ENCODE measurements at places on chromosomes 5 and 9. TPM values are rescaled to one million over a fixed set of nuclear protein-coding genes. Genes with fewer than 3 reads are reported as not detected.
A peak's percentile ranks its signal among the peaks of the same experiment; 100 is the strongest.

- DNase-seq, result no peak
- H3K4me3 ChIP-seq, result no peak overlapping the region
- H3K27me3 ChIP-seq, result no peaks in the 10 kb centered on the region
- no peaks in the 10 kb centered on the region for H3K36me3 ChIP-seq
- H3K27ac ChIP-seq, result no peak overlapping the region
Observed at GRCh38 chr9:13100914-13101572, 178.4 kb downstream of the MPDZ start.

GRCh38 chr5:172187118-172188032, 649 bp downstream of the STK10 start:
- DNase-seq, result peak; percentile 58
- peaks cover 29% of the 10 kb centered on the region for H3K4me1 ChIP-seq
- peaks cover 12% of the 10 kb centered on the region for H3K27me3 ChIP-seq
- H3K36me3 ChIP-seq, result peaks cover 37% of the 10 kb centered on the region
- peak overlapping the region; percentile 93 for H3K4me3 ChIP-seq

DNA sequence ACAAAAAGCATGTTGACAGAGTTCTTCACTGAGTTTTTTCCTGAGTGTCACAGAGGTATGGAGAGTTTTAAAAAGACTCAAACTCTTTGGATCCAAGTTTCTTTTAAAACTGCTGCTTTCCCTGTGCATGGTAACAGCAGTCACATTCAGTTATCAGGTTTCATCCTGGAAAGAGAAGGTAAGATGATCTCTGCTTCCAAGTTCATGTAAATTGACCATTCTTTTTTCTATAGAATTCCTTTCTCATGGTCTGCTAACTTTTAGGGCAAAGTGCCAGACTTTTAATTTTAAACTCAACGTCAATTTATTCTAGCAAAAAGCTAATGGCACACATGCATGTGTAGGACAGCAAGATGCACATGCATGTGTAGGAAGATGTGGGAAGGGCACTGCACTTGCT, 52.5 kb upstream of the PRLR start:
- no peaks in the 10 kb centered on the region for H3K27me3 ChIP-seq
- H3K4me3 ChIP-seq, result no peak overlapping the region
- no peaks in the 10 kb centered on the region for H3K36me3 ChIP-seq
- DNase-seq, result no peak

DNA sequence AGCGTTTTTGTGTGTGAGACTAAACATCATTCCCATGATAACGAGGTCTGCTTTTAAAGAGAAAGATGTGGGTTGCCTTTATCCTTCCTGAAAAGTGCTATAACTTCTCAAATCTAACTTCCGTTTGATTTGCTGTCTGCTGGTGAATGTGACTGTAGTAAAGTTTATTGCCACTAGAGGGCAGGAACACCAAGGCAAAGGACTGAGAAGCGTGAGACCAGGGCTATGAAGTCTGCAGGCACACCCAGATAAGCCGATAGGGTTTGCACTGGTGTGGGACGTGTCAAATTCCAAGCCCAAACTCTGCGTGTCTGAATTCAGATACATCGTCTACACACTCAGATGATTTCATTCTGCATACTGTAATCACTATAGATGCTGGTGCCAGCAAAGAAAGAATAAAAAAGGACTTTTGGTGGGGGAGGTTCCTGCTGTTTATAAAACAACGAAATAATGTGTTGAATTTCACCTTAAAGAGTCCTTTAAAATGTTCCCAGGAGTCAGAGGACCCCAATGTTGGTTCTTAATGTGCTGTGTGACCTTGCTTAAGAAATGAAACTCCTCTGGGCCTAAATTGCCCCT, 87.2 kb downstream of the PTTG1 start:
- H3K4me1 ChIP-seq, result peaks cover 59% of the 10 kb centered on the region
- DNase-seq, result peak; percentile 70
- H3K36me3 ChIP-seq, result no peaks in the 10 kb centered on the region
- peak overlapping the region; percentile 14 for H3K4me3 ChIP-seq

Gene PFDN1
- total RNA-seq, result 60.4 TPM

GRCh38 chr5:77845324-77845646, 69.1 kb upstream of the TBCA start:
- peak overlapping the region; percentile 43 for H3K4me3 ChIP-seq
- peaks cover 3% of the 10 kb centered on the region for H3K4me1 ChIP-seq
- no peak for DNase-seq

Gene PCDHA1
- 0.07 TPM for total RNA-seq

- H3K4me3 ChIP-seq, result peak overlapping the region; percentile 68
- H3K4me1 ChIP-seq, result peaks cover 24% of the 10 kb centered on the region
- peaks cover 45% of the 10 kb centered on the region for H3K36me3 ChIP-seq
- no peak for DNase-seq
Observed at GRCh38 chr5:115602591-115603125, 379 bp upstream of the TICAM2 start.

Gene POMT1
- total RNA-seq, result 46.9 TPM

- H3K4me1 ChIP-seq, result peaks cover 39% of the 10 kb centered on the region
- DNase-seq, result no peak
- no peak overlapping the region for H3K4me3 ChIP-seq
- peaks cover 20% of the 10 kb centered on the region for H3K36me3 ChIP-seq
- H3K27me3 ChIP-seq, result no peaks in the 10 kb centered on the region
- H3K27ac ChIP-seq, result no peak overlapping the region
Observed at GRCh38 chr5:143691945-143692290, 120.0 kb upstream of the HMHB1 start.

DNA sequence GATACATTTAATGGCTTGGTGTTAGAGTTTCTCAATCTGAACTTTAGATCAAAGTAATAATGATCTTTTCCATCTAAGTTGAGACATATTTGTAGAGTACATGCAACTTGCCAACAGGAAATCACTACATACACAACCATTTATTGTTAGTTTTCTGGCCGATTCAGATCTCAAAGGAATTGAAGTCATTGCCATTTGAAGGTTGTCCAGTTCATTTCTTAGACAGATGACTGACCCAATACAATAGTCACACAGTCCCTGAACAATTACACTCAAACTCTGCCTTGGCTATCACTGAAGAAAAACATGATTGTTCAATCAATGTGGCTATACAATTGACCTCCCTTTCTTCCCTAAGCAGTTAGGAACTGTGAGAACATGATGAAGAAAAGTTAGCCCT, 753.2 kb upstream of the RIOK2 start:
- no peaks in the 10 kb centered on the region for H3K4me1 ChIP-seq
- no peaks in the 10 kb centered on the region for H3K27me3 ChIP-seq
- no peak overlapping the region for H3K27ac ChIP-seq
- no peaks in the 10 kb centered on the region for H3K36me3 ChIP-seq

Gene PCSK1
- total RNA-seq, result not detected

DNA sequence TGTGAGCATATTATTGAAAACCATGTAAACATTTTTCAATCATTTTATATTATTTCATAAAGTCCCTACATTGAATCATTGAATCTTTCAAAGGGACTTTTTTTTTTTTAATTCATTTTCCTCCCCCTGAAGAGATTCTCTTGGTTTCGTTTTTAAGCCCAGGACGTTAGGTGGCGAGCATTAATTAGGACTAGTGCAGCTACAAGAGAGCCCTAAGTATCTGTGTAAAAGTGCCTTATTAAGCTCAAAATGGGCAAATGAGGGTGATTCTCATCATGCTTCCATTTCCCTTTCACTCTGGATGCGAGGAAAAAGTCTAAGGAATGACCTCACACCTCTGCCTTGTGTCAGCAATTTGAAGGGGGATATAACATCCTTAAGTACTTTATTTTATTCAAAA, 517.9 kb upstream of the ITGA1 start:
- H3K4me1 ChIP-seq, result no peaks in the 10 kb centered on the region
- H3K4me3 ChIP-seq, result no peak overlapping the region
- H3K36me3 ChIP-seq, result no peaks in the 10 kb centered on the region
- H3K27ac ChIP-seq, result no peak overlapping the region
- H3K27me3 ChIP-seq, result no peaks in the 10 kb centered on the region
- DNase-seq, result no peak

Gene DCTN4
- total RNA-seq, result 44.7 TPM

DNA sequence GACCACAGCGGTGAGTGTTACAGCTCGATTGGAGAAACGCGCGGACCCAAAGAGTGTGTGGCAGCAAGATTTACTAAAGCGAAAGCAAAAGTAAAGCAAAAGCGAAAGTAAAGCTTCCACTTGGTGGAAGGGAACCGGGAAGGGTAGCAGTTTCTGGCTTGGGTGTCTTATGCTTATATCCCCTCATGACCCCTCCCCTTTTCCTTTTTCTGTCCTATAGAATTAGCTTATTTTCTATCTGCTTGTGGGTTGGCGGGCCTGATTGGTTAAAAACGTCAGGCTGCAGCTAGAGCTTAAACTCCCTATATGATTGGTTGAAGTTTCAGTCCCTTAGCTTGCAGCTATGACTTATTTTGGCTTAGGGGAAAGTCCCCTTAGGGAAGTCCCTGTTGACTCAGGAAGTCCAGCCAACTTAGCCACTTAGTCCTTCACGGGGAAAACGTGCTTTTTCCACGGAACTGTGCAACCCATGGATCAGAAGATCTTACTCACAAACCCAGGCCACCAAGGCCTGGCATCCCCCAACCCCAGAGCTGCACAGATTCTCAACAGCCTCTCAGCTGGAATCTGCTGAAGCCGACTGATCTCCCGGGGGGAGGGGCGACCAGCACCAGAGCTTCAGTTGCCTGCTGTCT, 114.2 kb upstream of the ADAMTS16 start:
- H3K4me1 ChIP-seq, result no peaks in the 10 kb centered on the region
- no peaks in the 10 kb centered on the region for H3K27me3 ChIP-seq
- no peak overlapping the region for H3K27ac ChIP-seq
- no peaks in the 10 kb centered on the region for H3K36me3 ChIP-seq

DNA sequence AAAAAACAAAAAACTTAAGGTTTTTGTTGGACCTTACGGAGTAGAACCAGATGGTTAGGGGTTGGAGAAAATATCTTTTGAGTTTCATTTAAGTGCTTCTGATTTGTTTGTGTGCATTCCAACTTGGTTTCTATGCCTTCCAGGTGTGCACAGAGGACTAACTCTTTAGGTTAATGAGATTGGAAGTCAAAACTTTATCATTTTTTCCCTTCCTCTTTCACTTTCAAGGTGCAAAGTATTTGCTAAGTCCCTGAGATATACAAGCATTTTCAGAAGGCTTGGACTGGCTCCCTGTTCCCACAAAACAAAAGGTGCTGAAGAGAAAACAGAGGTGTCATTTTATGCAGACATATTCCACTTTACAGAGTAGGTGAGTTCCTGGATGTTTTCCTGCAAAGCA, 30.3 kb upstream of the CER1 start:
- no peaks in the 10 kb centered on the region for H3K36me3 ChIP-seq
- peaks cover 19% of the 10 kb centered on the region for H3K27me3 ChIP-seq
- no peak overlapping the region for H3K27ac ChIP-seq
- DNase-seq, result no peak
- no peak overlapping the region for H3K4me3 ChIP-seq

DNA sequence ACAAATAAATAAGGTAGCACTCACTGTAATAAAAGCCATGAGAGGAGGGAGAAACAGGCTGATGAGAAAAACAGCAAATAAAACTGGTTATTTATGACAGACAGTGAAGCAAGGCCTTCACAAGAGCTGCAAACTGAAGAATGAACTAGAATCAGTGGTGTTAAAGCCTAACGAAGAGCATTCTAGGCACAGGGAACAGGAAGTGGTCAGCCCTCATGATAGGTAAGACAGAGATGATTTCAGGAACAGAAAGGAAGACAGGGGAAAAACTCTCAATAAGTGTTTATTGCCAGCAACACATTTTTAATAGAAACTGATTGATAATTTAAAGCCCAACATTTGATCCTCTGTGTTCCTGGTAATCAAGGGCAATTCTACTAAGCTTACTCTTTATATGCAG, 124.5 kb downstream of the EDIL3 start:
- no peaks in the 10 kb centered on the region for H3K27me3 ChIP-seq
- DNase-seq, result no peak
- no peaks in the 10 kb centered on the region for H3K36me3 ChIP-seq
- no peaks in the 10 kb centered on the region for H3K4me1 ChIP-seq
- no peak overlapping the region for H3K4me3 ChIP-seq
- no peak overlapping the region for H3K27ac ChIP-seq

DNA sequence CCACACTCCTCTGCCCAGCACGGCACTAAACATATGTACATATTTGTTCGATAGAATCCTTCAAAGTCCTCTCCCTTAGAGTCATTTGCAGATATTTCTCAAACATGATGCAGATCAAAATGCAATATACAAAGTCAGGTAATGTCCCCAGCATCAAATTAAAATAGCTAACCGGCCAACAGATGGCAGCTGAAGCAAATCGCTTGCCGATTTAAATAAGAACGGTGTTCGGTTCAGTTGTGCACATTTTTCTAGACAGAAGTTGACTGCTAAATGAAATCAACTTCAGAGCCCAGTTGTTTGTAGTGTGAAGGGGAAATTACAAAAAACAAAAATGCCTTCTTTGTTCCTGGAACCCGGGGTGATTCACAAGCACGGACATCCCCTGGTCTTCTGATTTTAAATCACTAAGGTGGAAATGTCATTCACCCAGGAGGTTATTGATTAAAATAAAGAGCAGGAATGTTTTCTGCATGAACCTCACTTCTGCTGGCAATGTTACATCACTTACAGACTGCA, 219.2 kb downstream of the EBF1 start:
- no peak overlapping the region for H3K4me3 ChIP-seq
- no peaks in the 10 kb centered on the region for H3K36me3 ChIP-seq
- H3K27ac ChIP-seq, result no peak overlapping the region
- DNase-seq, result no peak

DNA sequence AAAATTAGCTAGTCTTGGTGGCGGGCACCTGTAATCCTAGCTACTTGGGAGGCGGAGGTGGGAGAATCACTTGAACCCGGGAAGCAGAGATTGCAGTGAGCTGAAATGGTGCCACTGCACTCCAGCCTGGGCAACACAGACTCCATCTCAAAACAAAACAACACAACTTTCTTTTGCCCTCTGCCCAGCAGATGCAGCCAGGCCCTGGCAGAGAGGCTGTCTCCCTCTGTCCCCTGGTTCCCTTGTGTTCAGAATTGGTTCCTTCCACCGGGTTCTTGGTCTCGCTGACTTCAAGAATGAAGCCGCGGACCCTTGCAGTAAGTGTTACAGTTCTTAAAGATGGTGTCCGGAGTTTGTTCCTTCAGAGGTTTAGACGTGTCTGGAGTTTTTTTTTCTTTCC, 30.2 kb upstream of the CEP72 start:
- H3K27me3 ChIP-seq, result peaks cover 20% of the 10 kb centered on the region
- H3K4me1 ChIP-seq, result no peaks in the 10 kb centered on the region
- H3K36me3 ChIP-seq, result no peaks in the 10 kb centered on the region
- H3K4me3 ChIP-seq, result no peak overlapping the region

Gene IFNE
- not detected for total RNA-seq

DNA sequence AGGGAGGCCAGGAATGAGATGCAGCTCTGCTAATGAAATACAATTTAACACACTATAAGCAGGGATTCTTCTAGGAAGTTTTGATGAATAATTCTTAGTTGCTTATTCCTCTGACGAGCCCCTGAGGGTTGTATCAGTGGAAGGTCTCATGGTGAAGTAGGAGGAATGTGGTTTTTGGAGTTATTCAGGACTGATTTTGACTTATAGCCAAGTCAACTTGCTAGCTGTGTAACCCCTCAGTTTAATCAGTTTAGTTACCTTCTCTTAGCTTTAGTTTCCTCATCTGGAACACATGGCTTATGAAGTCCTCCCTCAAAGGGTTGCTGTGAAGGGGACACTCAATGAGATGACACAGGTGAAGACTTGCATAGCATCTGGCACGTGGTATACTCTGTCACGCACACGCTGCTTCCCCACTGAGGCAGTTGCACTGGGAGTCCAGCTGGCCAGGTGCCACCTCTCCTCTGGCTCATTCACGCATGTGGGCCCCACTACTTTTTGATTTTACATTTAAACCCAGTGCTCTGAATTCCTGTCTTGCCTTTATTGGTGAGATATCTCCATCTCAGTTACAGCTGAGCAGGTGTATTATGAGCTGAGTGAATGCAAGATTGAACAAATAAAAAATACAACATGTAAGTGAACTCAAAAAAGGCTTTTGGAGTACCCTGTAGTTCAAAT, 415.0 kb downstream of the ARHGEF28 start:
- no peak overlapping the region for H3K27ac ChIP-seq
- H3K4me1 ChIP-seq, result no peaks in the 10 kb centered on the region
- DNase-seq, result no peak
- H3K36me3 ChIP-seq, result no peaks in the 10 kb centered on the region
